ENCODE measurements at places on chromosomes 11 and 22.

DNA sequence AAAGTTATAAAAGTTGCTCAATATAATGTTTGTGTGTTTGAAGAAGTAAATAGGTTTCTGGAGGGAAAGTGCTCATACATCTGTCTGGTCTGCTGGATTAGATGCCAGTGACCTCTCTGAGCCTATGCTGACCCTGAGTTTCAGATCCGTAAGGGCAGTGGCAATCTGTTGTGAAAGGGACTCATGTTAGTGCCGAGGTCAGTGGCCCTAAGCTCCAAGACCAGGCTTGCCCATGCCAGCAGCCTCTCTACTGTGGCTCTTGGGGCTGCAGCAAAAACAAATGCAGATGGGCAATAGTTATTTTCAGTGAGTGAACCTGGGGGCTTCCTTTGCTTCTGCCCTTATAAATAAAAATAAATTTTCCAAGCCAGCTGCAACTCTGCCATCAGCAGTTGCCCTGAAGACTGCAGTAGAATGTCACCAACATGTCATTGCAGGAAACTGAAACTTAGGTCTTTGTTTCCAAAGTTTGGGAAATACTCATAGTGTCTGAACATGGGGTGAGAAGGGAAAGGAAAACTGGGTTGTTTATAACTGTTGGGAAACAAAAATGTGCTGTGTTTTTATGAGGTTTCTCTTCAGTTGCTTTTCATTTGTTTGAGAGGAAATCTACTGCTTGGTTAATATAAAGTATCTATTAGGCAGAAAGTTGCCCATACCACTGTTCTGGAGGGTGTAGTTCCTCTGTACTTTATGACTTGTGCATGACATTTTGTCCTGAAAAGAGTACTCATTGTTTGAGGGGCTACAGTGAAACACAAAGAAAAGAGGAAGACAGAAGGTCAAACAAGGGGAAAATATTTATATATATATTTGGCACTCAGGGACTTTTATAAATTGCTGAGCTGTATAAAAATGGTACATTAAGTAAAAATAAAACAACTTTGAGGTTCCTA lies 9.5 kb upstream of the MS4A4E start:
- no peak for DNase-seq

DNA sequence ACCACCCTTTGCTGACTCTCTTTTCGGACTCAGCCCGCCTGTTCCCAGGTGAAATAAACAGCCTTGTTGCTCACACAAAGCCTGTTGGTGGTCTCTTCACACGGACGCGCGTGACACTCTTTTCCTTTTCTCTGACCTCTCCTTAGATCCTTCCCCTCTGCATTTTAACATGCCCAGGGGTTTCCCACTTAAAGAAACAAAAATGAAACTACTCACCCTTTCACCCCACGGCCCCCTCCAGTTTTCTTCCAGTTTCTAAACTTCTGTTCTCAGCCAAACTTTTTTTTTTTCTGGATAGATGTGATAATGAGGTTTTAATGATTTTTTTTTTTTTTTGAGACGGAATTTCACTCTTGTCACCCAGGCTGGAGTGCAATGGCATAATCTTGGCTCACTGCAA lies 32.8 kb upstream of the NUP50 start:
- DNase-seq = no peak

- no peak for DNase-seq
Measured at GRCh38 chr22:41948142-41948541, 1.2 kb upstream of the CENPM start.

GRCh38 chr11:76636826-76637460 lies 33.6 kb downstream of the LRRC32 start:
- DNase-seq = no peak

GRCh38 chr11:71581826-71582225 lies 849 bp downstream of the KRTAP5-11 start:
- no peak for DNase-seq

- peak; percentile 89 for DNase-seq
Measured at GRCh38 chr22:24107661-24108060, 73.6 kb upstream of the SUSD2 start.

DNA sequence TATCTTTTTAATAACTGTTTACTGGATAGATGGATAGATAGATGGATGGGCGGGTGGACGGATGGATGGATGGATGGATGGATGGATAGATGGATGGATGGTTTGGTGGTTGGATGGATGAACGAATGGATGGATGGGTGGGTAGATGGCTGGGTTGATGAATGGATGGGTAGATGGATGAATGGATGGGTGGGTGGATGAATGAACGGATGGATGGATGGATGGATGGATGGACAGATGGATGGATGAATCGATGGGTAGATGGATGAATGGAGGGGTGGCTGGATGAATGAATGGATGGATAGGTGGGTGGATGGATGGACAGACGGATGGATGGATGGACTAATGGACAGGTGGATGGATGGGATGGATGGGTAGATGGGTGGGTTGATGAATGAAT lies 13.8 kb upstream of the SLC22A12 start:
- no peak for DNase-seq

DNA sequence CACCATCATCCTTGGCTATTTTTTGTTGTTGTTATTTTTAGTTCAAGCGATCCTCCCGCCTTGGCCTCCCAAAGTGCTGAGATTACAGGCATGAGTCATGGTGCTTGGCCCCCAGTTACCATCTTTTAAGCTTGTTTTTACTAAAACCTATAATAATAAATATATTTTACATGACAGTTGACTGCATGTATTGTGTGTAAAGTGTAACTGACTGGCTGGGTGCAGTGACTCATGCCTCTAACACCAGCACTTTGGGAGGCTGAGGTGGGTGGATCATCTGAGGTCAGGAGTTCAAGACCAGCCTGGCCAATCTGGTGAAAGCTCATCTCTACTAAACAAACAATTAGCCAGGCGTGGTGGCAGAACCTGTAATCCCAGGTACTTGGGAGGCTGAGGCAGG lies 386.2 kb downstream of the TENM4 start:
- DNase-seq = no peak

GRCh38 chr11:75872887-75873416 lies 57.9 kb downstream of the UVRAG start:
- no peak for DNase-seq

- DNase-seq = no peak
Measured at GRCh38 chr11:92211576-92212167, 12.9 kb upstream of the FAT3 start.

DNA sequence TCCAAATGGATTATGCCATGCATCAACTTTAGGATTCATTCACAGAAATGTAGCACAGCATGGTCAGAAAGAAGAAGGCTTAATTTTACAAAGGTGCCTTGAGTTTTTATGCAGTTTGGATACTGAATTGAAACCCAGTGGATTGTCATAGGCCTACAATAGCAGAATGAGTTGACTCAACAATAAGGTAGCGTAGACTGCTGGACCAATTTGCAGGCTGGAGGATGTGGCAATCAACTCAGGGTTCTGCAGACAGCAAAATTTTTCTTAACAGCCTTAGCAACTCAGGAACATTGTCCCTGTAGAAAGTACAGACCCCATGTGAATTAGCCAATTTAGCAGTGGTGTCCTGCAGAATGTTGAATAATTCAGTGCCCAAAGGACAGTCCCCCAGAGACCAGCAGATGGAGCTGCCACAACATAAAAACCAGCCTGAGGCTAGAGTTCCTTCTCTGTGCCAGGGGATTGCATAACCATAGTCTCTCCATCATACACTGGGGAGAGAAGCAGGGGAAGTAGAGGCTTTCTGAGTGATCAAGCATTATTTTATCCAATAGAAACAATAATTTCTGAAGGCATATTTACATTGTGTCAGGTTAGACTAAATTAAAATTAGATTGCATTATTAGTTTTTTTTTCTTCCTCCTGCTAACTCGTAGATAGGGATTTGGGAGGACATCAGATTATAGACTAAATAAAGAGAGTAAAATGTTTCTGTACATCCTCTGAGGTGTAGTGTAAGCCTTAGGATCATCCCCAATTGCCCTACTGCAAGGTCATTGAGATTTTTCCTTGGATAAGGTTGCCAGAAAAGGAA lies 20.3 kb upstream of the MRPL17 start:
- peak; percentile 45 for DNase-seq

DNA sequence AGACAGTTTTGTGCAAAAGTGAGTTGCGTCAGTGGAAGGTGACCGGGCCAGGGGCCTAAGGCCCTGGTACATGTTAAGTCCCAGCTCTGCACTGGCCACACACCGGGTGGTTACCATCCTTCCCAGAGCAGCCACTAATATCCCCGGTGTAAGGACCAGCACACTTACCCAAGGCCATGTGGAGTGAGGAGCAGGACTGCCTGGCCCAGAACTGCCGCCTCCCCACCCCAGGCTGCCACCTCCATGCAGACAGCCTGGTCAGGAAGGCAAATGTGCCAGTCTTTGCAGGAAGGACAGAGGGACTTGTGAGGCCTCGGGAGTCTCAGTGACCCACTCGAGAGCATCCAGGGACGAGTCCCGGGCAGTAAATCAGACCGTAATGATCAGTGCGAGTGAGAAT lies 102.9 kb downstream of the MORC2 start:
- no peak for DNase-seq

DNA sequence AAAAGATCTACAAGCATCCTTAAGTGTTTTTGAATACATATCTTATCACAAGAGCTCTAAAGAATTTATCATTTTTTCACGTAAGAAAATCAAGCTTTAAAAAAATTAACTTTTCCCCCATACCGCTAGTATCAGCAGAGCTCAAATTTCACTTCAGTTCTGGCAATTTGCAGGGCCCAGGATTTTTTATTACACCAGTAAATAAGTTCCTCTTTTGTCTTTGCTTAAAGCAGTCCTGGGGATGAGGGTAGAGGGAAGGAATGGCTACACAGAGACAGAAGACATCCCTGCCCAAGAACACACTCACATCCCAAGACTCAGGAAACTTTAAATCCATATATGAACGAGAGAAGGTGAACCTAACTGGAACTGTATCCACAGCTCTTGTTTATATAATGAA lies 22.6 kb upstream of the SORL1 start:
- DNase-seq = no peak

DNA sequence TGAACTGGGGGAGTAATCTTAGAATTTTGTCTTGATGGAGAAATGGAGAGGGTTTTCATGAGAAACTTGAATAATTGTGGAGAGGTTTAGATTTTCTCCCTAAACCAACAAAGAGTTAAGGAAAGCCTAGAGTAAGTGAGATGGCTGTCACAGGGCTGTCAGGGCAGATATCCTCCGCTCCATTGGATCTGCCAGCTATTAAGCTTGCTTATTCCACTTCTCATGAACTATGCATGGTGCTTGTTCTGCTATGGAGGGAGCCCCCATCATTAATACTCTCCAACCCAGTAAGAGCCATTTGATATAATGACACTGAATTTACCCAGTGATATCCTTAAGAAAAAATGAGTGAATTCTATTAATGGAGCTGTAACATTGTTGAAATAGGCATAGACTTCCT lies 342.8 kb upstream of the MTNR1B start:
- no peak for DNase-seq

- no peak for DNase-seq
Measured at GRCh38 chr22:43128116-43128515, 15.1 kb downstream of the MCAT start.

GRCh38 chr11:35087648-35088047 lies 51.3 kb upstream of the CD44 start:
- DNase-seq = no peak

DNA sequence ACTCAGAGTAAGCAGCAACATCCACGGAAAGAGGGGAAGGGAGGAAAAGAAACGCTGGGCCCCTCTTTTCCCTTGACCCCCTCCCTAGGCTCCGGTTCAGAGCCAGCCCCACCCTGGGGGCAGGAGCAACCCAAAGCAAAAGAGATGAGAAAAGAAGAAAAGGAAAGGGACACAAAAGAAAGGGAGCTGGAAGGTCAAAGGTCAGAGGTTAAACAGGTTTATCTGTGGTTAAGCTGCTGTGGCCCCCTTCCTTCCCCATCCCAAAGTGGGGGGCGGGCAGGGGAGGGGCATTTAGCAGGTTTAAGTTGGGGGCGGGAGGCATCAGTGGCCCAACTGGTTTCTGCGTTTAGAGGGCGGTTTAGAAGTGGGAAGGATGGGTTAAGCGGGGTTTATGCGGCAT lies 35.6 kb downstream of the SLC22A12 start:
- DNase-seq = no peak

GRCh38 chr11:61153593-61154095 lies 7.6 kb downstream of the VPS37C start:
- DNase-seq = no peak

DNA sequence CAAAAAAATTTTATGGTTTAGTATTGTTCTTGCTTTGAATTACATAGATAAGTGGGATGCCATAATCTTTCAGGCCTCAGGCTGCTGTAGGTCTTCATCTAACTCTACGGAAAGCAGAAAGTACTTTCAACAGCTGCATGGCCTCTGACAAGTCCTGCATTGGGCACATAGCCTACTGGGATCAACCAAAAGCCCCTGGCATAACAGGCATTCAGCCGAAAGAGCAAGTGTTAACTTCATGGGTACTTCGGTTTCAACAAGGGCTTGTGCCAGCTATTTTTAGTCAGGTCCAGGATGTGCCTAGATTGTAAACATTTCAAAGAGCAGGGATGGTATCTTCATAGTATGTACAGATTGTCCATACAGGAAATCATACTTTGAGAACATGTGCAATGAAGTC lies 3.1 kb downstream of the SLN start:
- peak; percentile 38 for DNase-seq

DNA sequence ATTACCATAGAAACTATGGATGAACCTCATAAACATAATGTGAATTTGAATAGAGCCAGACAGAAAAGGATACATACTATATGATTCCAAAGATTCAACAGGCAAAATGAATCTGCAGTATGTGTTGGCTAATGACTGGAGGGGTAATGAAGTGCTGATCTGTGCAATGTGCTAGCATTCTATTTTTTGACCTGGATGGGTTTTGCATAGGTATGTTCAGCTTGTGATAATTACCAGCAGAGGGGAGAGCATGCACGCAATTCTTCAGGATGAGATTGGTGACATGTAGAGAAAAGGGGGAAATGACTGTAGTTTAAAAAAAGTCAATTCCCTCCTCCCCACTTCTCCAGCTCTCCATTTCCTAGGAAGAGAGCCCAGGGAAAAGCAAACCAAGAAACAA lies 618 bp upstream of the CCDC81 start:
- no peak for DNase-seq

DNA sequence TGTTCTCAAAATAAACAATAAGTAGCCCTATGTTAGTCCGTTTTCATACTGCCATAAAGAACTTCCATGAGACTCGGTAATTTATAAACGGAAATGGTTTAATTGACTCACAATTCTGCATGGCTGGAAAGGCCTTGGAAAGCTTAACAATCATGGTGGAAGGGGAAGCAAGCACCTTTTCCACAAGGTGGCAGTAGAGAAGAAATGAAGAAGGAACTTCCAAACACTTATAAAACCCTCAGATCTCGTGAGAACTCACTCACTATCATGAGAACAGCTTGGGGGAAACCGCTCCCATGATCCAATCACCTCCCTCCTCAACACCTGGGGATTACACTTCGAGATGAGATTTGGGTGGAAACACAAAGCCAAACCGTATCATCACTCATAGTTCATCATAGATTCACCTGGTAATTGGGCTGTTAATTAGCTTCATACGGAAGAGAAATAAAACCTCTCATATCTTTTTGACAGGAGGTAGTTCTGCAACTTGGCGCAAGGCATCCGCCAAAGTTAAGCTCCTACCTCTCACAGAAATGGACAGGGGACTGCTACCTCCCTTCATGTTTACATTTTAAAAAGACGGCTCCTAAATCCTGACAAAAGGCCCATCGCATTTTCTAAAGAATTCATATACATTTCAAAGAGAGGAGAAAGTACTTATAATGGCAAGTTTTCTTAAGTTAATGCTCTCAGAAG lies 49.0 kb downstream of the MUC15 start:
- peak; percentile 1 for DNase-seq

- DNase-seq = no peak
Measured at GRCh38 chr11:37182031-37182430, 584.0 kb upstream of the RAG2 start.

All from LNCaP clone FGC (cell line).